ENCODE measurements at places on chromosomes 11 and 22.

DNA sequence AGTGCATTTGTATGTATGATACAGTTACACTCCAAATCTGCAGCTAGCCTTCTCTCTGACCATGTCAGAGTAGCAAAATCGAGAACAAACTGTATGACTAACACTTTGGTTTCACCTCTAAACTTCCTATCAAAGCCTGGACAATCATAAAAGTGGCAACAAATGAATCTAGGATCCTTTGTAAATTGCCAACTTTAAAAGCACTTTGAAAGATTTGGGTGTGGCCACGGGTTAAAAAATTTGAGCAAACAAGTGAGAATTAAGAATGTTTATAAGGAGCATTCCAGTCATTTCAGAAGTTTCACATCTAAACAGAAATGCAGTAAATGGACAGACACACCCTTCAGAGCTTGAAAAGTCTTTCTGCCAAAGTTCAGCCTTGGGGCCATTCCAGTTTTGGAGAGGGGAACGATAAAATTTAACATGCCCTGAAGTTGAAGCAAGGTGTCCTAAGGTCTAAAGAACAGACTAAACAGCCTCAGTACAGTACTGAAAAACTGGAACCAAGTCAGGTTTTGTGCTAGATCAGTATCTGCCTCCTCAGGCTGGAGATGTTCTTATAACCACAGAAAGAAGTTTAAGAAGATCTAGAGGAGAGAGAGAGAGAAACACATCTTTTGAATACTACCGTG lies 181.9 kb upstream of the BDNF start:
- no peak for DNase-seq

GRCh38 chr22:29914165-29914564 lies 31.2 kb downstream of the MTMR3 start:
- DNase-seq, result no peak

- no peak for DNase-seq
Measured at GRCh38 chr11:128324051-128324481, 263.3 kb downstream of the ETS1 start.

GRCh38 chr22:46971099-46971763 lies 208.8 kb downstream of the TBC1D22A start:
- DNase-seq, result no peak

DNA sequence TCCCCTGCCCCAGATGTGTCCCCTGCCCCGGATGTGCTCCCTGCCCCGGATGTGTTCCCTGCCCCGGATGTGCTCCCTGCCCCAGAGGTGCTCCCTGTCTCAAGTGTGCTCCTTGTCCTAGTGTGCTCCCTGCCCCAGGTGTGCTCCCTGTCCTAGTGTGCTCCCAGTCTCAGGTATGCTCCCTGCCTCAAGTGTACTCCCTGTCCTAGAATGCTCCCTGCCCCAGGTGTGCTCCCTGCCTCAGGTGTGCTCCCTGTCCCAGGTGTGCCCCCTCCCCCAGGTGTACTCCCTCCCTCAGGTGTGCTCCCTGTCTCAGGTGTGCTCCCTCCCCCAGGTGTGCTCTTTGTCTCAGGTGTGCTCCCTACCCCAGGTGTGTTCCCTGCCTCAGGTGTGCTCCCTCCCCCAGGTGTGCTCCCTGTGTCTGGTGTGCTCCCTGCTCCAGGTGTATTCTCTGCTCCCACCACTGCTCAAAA lies 48.7 kb upstream of the RASD2 start:
- no peak for DNase-seq

GRCh38 chr11:133956650-133957633 lies at the start of gene IGSF9B:
TSS of gene IGSF9B (minus strand) at chr11:133956968. CDS start at chr11:133956754, 214 bp downstream.
- peak; percentile 77 for DNase-seq

DNA sequence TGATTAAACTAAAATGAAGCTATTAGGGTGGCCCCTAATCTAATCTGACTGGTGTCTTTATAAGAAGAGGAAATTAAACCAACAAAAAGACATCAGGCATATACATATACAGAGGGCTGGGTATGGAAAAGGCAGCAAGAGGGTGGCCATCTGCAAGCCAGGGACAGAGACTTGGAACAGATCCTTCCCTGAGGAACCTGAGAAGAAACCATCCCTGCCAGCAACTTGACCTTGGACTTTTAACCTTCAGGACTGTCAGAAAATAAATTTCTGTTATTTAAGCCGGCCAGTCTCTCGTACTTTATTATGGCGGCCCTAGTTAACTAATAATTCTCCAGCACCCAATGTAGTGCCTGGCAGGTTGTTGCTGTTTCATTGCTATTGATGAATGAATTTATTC lies 361.5 kb upstream of the PDGFD start:
- no peak for DNase-seq

GRCh38 chr11:95625164-95625900 lies 164.2 kb downstream of the FAM76B start:
- DNase-seq, result no peak

DNA sequence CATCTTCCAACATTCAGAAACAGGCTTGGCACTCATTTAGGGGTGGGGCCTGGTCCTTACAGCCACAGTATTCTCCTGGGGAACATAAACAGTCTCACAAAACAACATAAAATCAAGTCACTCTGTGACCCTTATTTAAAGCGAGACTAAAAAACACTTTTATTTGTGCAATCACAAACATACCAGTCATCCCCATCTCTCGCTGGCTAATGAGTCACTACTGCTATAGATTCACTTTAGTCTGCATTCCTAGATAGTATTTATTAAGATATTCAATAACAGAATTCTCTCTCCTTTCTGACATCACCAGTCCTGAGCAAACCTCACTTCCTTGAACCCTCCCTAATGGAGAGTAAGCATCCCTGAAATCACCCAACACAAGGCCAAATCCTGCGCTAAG lies 68.0 kb downstream of the ZBTB44 start:
- DNase-seq, result no peak

DNA sequence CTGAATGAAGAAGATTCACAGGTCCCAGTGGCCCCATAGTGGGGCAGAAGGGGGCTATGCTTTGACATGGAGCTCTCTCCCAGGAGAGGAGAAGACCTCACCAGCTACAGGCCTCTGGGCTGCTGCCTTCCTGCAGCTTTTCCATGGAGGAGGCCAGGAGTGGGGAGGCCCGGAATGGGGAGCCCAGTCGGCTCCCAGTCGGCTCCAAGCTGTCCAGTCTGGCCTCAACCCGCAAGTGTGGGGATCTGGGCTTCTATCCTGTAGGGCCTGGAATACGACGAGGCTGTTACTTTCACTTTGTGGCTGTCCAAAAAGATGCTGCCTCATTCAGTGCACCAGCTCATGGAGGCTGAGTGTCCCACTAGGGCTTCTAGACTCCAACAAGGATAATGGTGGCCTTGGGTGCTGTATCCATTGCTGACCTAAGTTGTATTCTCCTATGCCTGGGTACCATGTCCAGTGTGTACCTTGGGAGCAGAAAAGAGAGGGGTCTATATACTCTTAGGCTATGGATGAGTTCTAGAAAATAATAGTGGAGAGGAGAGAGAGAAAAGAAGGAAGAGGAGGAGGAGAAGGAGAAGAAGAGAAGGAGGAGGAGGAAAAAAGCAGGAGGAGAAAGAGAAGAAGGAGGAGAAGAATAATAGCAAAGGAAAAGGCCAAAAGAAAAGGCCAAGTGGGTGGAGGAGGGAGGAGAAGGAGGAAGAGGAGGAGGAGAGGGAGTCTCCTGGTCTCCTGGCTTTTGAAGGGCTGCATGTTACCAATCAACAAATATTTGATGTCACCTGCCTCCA lies 1.1 kb downstream of the MYO18B start:
- DNase-seq, result no peak

DNA sequence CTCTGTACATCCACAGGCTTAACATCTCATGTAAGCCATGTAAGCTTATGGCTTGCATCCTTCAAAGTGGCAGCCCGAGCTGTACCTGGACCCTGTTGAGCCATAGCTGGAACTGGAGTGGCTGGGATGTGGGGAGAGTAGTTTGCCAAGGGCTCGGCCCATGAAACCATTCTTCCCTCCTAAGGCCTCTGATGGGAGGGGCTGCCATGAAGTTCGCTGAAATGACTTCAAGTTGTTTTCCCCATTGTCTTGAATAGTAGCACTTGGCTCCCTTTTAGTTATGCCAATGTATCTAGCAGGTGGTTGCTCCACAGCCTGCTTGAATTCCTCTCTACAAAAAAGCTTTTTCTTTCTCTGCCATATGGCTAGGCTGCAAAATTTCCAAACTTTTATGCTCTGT lies 5.2 kb upstream of the CHORDC1 start:
- DNase-seq, result no peak

GRCh38 chr11:77497368-77497767 lies 23.5 kb upstream of the PAK1 start:
- DNase-seq, result no peak

GRCh38 chr11:111937461-111937769 lies 272 bp downstream of the DIXDC1 start:
- no peak for DNase-seq

DNA sequence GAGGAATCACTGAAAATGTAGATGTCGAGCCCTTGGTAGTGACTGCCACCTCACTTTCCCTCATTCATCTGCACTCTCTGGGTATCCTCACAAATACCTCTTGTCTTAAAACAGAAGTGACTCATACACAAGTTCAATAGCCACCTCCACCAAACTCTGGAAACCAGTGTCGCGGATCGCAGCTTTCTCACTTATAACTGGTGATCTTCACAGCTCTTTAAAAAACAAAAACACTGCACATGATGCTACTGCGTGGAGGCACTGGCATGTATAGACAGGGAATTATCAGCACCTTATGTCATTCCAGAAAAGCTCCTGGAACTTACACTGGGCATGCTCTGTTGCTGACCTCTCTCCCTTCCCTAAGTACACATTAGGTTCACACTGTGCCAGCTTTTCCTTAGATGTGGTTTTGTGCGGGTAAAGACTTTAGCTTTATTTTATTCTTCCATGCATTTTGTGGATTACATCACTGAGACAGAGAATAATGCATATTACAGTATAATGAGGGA lies 425.5 kb upstream of the CADM1 start:
- no peak for DNase-seq

DNA sequence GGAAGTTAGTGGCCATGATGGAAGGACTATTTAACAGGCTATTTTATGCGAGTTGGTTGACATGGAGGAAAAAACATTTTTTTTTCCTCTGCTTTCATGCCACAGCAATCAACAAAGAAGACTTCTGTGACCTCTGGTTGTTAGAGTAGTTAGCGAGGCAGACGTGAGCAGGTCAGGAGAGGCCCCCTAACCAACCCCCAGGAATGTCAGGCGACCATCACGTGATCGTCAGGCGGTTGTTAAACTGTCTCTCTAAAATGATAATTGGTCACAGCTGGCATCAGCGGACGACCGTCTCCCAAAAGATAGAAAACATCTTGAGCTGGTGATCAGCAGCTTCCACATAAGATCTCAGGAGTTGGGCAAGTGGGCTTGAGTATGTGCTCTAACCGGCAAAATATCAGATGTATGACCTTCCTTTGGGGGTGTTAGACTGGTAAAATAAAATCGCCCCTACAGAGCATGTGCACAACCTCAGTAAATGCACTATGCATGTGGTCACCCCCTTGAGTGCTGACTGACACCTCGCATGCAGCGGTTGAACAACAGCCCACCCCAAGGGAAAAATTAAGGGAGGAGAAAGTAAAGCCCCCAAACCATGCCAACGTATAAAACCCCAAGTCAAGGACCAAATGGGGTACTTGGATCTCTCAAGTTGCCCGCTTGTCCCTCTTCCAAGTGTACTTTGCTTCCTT lies 20.9 kb upstream of the NARS2 start:
- DNase-seq, result no peak

- DNase-seq, result no peak
Measured at GRCh38 chr11:124987096-124987495, 33.1 kb downstream of the CCDC15 start.

DNA sequence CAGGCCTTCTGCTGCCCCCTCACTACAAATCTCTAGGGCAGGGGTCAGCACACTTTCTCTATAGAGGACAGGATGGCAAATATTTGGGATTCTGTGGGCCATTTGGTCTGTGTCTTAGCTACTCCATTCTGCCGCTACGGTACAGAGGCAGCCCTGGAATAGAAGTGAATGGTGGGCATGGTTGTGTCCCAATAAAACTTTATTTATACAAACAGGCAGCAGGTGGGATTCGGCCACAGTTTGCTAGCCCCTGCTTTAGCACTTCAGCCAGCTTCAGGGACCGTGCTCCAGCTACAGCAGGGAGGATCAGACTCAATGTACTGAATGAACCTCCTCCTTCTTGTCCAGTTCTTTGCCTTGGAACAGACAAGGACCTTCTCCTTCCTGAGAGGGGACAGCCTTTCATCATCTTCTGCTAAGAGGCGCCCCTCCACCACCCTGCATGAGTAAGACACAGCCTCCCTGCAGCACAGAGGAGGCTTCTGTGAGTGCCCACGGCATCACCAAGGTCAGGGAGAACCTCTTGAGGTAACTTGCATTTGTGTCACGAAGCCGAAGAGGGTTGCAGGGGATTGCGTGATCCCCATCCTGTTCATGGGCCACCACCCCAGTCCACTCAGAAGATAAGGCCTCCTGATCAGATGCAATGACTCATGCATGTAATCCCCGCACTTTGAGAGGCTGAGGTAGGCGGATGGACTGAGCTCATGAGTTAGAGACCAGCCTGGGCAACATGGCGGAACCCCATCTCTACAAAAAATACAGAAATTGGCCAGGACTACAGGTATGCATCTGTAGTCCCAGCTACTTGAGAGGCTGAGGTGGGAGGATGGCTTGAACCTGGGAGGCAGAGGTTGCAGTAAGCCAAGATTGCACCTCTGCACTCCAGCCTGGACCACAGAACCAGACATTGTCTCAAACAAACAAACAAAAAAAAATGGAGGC lies 4.6 kb downstream of the C11orf24 start:
- no peak for DNase-seq

DNA sequence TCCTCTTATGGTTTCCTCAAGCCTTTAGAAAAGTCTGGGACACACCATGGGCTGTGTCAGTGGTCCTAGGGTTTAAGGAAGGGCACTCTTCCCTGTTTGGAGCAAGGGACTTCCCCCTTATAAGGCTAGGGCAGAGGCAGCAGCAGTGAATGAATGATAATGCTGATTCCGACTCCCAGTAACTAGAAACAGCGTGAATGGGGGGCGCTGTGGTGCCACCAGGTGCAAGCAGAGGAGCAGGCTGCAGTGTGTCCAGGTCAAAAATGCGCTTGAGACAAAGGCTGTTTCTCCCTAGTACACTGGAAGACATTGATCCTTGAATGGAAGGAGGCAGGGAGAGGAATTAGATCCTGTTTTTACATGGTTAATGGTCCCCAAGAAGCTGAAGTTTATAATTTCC lies 11.6 kb upstream of the RIC3 start:
- no peak for DNase-seq

DNA sequence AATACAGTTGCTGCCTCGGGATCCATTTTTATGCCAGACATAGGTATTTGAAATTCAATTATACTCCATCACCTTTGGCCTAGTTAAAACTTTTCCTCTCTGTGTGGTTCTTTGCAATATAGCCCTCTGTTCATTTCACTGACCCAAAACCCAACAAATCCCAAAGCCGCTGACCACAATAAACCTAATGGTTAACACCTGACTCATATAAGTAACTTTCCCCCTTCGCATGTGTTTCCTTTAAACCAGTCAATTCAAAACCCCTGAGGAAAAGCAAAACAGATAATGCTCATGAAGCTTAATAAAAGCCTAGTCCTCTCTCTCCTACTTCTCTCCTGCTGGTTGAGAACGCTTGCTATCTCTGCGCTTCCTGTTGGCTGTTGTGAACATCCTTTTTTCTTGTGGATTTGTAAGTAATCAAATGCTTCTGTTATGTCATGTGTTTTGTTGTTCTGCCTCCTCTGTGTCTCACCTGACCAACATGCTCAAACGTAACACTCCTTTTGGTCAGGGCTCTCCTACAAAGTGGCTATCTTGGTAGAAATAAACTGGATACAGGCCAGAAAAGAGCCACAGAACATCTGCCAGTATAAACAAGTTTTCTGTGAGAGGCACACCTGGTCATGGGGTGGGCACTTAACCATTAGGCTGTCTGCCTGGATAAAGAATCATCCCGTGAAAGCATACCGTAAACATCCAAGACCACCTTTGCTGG lies 652.6 kb downstream of the METTL15 start:
- DNase-seq, result no peak

GRCh38 chr11:93814966-93815633 lies 31.0 kb downstream of the MED17 start:
- DNase-seq, result no peak

All from stimulated activated CD4-positive, alpha-beta T cell treated with anti-CD3 and anti-CD28 coated beads, Interleukin-1b, Interleukin-23, amount 100 ng/mL, for 1 hour (primary cell).